ENCODE measurements at places on chromosomes 16 and 17. TPM values are rescaled to one million over a fixed set of nuclear protein-coding genes. Genes with fewer than 3 reads are reported as not detected.

Gene TNFRSF13B
- 3.3 TPM for polyA plus RNA-seq

Gene ARHGAP44
- 0.10 TPM for polyA plus RNA-seq

- no peak for DNase-seq
Measured at GRCh38 chr16:81492311-81492761, 47.7 kb downstream of the CMIP start.

GRCh38 chr16:50215680-50216079, 50.7 kb upstream of the ADCY7 start:
- peak; percentile 53 for DNase-seq

DNA sequence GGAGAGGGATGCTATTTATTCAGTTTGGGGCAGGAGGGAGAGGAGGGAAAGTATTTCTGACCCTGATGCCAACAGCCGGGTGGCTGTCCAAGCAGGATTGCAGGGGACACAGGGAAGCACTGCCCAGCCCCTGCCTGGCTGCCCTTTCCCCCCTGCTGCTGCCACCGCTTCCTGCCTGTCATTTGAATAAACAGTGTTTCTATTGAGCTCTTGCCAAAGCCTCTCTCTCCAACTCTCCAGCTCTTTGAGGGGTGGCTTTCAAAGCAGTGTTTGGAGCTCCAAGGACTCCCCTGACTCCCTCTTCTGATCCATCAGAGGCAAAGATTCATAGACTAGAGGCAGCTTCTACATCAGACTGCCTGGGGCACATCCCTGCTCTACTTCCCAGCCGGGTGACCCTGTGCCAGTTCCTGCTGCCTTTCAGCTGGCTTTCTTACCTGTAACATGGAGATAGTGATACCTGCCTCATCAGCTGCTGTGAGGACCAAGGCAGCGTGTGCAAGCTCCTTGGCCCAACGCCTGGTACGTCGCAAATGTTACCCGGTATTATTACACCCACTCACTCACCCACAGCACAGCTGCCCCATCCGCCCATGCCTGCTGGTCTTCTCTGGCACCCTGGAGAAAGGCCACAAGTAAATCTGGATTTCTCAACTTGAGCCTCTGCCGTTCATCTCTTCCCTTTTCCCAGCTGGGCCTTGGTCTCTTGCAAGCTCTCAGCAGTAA, 9.5 kb downstream of the PROCA1 start:
- no peak for DNase-seq

DNA sequence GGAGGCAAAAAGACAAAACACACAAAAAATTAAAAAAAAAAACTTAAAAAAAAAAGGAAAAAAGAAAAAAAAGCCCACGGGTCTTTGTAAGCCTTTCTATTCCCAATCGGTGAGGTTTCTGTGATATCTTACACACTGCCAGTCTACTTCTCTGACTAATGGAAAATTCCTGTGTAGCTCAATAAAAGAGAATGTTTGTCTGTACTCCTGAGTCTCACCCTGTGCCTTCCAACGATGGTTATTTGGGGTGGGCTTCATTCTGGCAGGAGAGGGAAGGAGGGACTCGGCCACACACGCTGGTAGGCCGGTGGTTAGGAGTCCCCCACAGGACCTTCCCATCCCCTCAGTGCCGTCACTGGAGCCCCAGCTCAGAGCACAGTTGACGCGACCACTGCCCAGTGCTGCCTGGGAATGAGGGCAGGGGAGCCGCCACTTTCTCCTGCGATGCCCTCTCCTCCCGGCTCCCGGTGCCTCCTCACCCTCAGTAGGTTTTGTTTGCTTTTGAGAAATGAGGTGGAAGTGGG, 68.0 kb downstream of the AMFR start:
- DNase-seq: no peak
